ENCODE measurements at places on chromosomes 16 and 17.

DNA sequence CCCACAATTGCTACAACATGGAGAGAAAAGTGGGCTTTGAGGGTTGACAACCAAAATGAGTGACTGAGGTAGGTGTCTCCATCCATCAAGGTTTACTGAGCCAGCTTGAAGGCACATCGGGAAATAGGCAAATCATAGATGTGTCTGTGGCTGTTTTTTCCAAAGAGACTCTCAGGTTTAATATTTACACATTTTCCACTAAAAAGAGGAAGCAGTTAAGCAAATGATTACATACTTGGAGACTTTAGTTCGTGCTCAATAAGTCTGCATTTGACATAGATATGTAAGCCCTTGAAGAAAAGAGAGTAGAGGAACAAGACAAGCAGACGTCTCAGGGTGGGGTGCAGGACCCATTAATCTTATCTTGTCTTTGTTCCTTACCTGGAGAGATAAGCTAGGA is 148.9 kb upstream of the COX10 start:
- no peak for DNase-seq

DNA sequence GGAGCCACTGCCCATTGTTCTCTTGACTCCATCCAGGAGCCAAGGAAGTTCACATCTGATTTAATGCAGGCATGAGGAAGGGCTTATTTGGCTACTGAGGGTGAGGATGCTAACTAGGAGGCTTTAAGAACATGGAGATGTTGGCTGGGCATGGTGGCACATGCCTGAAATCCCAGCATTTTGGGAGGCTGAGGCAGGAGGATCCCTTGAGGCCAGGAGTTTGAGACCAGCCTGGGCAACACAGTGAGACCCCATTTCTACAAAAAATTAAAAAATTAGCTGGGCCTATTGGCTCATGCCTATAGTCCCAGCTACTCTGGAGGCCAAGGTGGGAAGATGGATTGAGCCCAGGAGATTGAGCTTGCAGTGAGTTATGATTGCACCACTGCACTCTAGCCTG is 116.5 kb downstream of the RAP1GAP2 start:
- no peak for DNase-seq

GRCh38 chr17:38617074-38617860 is 11.5 kb upstream of the SRCIN1 start:
- DNase-seq, result no peak

GRCh38 chr16:4509420-4509819 is 29.2 kb downstream of the CDIP1 start:
- no peak for DNase-seq

DNA sequence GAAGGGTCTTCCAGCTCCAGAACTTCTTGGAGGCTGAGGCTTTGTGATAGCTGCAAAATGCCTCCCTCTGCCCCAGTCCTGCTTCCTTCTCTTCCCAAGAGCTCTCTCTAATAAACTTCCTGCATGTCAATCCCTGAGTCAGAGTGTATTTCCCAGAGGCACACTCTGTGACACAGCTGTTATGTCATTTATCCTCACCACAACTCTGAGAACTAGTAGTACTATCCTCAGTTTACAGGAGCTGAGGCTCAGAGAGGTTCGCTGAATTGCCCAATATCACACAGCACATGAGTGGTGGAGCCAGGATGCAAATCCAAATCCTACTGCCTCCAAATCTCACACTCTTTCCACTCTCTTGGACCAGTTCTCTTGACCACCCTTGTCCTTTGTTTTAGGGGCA is 20.0 kb downstream of the UNC45B start:
- peak; percentile 12 for DNase-seq

Measured in fibroblast of skin of abdomen (primary cell).